ENCODE measurements at places on chromosomes 2 and 18.

GRCh38 chr18:47604021-47604420, 326.4 kb downstream of the SMAD2 start:
- DNase-seq, result no peak

DNA sequence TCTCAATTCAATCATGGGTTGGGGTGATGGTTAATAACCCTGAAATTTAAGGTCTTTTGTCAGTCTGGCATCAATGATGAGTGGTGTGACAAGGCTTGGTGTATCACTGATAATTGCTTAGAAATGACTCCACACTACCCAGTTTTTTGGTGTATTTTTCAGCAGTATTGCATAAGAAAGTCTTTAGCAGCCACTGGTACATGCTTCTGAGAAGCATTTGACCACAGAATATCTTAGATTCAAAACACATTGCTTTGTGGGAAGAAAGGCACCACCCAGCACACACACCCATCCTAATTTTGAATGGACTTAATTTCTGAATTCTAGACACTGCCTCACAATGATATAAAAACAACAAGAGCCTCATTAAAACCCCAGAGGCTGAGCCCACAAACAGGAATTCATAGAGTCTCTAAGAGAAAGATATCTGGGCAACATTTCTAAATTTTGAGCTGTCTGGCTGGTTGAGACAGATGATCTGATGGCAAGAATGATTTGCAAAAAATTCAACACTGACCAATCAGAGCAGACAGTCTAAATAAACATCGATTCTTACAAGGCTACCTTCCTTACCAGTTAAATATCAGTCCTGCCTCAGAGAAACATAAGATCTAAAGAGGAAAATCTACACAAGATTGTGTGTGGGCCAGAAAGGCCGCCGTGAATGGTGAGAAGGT, 114.7 kb upstream of the CYP1B1 start:
- DNase-seq, result no peak

- DNase-seq, result no peak
Measured at GRCh38 chr2:220277445-220277975, 650.1 kb downstream of the SLC4A3 start.

GRCh38 chr18:79251021-79251420, 144.7 kb upstream of the NFATC1 start:
- no peak for DNase-seq

DNA sequence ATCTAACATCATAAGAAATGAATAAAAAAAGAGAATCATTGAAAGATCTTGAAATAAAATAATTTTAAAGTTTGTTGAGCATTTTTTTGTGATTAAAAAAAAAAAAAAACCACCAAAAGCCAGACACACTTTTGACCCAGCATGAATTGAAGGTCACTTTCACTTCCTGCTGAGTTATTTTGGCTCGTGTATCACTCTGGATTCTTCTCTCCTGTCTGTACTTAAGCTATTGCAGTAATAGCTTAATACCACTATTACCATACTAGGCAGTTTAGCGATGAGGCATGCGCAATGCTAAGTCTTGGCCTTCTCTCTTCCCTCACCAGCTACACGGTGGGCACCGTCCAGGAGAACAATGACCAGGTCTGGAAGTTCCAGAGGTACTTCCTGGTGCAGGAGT, 54.5 kb upstream of the SPP2 start:
- no peak for DNase-seq

DNA sequence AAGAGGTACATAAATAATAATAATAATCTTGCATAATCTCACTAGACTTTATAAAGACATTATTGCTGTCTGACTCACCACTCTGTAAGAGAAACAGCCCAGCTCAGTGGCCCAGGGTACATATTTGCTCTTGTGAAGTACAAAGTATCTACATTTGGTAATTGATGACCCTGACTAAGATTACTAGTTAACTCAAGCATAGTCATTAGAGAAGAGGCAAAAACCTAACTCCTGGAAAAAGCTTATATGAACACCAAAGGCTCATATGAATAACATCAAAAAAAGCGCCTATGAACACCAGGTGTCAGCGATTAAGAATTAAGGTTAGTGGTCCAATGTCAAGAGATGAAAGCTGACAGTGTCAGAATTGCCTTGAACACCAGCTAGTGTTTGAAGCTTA, 38.4 kb downstream of the RAD51AP2 start:
- no peak for DNase-seq

GRCh38 chr2:174012347-174013314, 47.5 kb upstream of the SP3 start:
- DNase-seq, result no peak

All from NCI-H345 (cell line).